ENCODE measurements at places on chromosomes 3 and 15. TPM values are rescaled to one million over a fixed set of nuclear protein-coding genes. Genes with fewer than 3 reads are reported as not detected.

DNA sequence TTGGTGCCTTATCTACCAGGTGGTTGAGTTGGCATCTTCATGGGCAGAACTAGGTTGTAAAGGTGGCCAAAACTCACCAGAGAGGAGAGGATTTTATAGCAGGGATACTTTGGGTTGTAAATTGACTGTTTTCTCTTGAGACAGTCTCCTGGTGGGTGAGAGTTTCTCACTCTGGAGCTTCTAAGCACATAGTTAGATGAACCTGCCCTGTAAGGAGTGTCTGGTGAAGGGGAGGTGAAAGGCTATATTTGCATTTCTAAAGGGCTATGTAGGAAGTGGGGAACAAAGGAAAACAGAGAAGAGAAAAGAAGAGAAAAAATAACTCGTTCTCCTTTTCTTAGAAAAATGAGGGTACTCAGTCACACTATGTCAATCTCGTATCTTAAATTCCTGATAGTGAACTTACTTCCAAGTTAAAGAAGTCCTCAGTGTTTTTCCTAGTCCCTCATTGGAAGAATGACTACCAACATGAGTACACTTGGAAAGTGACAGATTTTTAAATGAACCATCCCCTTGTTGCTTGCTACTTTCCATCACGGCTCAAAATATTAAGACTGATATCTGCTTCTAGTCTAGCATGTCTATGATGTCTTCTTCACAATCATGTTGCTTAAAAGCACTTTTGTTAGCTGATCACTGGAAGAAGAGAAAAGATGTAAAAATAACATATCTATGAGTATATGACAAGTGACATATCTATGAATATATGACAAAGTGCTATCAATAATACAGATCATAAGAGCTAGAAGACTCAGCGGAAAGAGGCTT, 113.8 kb upstream of the P2RY1 start:
- DNase-seq = no peak

DNA sequence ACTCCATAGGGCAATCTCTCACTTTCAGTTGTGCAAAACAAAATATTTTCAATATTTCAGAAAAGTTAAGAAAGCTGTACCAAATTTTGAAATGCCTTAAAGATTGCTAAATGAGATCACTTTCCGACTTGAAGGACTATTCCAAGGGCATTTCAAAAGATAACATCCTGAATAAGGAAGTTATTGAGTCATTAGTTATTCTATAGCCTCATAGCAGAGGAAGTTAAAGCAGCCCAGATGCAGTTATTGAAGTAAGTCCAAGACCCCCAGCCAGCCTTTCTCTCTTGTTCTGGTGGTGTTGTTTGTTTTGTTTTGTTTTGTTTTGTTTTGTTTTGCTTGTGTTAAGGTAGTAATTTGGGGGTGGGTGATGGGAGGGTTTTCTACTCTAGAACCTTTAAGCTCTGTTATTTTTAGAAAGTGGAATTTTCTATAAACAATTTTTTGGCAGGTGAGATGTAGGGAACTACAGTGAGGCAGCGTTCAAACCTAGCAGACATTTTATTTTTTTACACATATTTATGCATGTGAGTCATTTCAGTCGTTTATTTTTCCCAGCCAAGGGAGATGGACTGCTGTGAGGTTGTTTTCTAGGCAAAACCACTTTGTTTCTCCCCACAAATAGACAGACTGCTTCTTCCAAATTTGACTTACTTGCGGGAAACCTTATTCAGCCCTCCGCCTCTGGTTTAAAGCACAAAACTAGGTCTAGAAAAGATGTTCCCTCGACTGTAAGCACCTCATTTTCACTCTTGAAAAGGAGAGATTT, 216.3 kb upstream of the ARPP21 start:
- no peak for DNase-seq

DNA sequence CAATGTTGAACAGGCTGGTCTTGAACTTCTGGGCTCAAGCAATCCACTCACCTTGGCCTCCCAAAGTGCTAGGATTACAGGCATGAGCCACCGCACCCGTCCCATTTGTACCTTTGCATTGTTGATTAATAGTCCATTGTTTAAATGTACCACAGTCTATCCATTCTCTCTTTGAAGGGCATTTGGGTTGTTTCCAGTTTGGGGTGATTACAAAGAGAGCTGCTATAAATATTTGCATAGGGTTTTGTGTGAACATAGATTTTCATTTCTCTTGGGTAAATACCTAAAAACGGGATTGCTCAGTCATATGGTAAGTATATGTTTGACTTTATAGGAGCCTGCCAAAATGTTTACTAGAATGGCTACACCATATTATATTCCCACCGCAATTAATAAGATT, 13.7 kb upstream of the PTPRG start:
- DNase-seq = no peak

- DNase-seq = no peak
Observed at GRCh38 chr3:112448939-112449338, 50.3 kb downstream of the BTLA start.

DNA sequence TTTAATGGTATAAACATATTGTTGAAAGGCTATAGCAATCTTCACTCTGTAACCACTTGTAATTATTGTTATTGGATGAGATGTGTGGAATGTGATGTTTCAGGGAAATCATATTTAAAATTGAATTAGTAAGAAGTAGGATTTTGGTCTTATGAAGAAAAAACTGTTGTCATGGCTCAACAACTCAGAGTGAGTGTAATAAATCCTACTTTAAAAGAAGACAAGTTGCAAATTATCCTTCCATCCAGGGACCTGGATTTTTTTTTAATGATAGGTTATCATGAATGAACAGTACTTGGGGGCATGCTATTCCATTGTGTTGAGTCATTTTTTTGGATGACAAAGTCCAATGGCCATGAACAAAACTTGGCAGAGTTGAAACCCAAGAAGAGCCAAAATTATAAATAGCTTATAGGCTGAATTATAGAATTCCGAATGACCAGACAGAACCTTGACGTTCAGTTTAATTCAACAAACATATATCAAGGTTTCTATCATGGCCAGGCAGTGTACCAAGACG, 625.5 kb upstream of the ZNF717 start:
- no peak for DNase-seq

GRCh38 chr3:190534386-190534785, 20.5 kb downstream of the IL1RAP start:
- DNase-seq = no peak

DNA sequence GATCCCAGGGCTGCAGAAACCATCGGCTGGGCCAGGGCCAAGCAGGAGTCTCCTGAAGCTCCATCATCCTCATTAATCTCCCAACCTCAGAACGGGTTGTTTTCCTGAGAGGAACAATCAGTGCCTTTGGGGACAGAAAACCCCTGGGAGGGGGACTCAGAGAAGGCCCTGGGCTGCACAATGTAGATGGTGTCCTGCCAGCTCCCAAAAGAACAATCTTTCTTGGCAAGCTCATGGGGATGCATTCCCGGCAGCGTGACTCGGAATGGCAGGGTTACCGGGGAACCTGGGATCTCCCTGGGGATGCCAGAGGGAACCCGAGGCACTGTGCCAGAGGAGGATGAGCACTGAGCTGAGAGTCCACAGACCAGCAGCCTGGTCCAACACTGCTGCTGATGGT, 72.1 kb upstream of the ATP2B2 start:
- DNase-seq = no peak

DNA sequence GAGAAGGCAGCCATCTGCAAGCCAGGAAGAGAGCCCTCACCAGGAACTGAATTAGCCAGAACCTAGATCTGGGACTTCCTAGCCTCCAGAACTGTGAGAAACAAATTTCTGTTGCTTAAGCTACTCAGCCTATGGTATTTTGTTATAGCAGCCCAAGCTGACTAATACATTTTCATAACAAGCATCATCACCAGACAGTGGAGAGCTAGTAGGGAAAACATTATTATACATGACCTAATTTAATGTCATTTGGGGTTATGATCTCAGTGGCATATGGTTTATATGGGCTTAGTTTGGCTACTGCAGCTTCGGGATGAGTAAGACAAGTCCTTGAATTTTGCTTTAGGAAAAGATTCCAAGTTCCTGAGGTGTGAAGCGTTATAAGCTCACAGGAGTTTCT, 35.6 kb downstream of the LNP1 start:
- DNase-seq = no peak

- no peak for DNase-seq
Observed at GRCh38 chr3:150745832-150746231, 17.1 kb downstream of the SIAH2 start.

GRCh38 chr3:183733553-183733952, 36.0 kb downstream of the YEATS2 start:
- no peak for DNase-seq

GRCh38 chr15:35626571-35627318, 80.8 kb upstream of the DPH6 start:
- DNase-seq = no peak

- no peak for DNase-seq
Observed at GRCh38 chr3:123267821-123268220, 66.1 kb downstream of the SEC22A start.

DNA sequence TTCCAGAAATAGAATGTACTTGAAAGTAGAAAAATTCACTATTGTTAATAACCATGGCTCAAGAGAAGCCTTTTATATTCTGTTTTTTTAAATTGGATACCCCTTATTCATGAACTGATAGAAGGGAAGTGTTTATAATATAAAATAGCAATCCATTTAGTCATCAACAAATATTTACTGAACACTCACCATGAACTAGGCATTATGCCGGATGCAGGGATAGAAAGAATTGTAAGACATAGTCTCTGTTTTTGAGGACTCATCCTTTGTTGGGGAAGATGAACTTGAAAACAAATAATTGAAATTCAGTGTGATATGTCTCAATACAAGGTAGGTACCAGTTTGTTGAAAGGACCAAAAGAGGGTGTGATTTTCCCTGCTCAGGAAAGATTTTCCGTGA, 160.9 kb upstream of the SATB1 start:
- DNase-seq = no peak

DNA sequence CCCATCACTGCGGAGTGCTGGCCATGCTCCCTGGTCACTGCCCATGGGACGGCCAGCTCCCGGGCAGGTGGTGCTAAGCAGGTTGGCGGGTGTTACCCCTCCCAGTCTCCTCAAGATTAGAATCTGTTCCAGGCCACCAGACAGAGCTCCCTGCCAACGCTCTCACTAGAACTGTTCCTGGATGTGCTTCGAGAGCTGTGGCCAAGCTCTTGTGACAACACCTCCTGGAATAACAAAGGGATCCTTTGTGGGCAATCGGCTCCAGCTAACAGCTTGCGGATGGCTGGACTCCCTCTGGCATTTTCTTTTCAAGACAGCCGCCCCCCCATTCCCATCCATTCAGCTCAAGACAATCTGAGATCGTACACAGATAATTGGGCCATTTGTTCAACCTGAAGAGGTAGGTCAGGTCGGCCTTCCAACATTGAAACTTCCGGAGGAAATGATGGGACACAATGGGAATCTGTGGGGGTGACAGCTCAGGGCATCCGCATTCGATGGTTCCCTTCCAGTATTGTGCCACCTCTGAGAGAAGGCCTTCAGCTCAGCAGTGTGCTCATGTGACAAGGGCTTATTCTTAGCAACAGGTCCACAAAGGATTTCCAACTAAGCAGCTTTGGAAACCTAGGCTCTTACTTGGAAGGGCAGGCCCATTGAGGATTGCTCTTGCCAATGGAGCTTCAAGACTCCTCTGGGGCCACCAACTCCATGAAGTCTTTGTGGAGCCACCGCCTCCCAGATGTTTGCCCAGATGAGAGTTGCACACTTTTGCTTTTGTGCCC, 11.6 kb upstream of the EPHB3 start:
- no peak for DNase-seq

GRCh38 chr3:25960776-25961175, 170.9 kb downstream of the OXSM start:
- DNase-seq = no peak

- no peak for DNase-seq
Observed at GRCh38 chr15:91199511-91199910, 99.5 kb downstream of the SV2B start.

- no peak for DNase-seq
Observed at GRCh38 chr3:100171211-100171914, 57.1 kb upstream of the FILIP1L start.

DNA sequence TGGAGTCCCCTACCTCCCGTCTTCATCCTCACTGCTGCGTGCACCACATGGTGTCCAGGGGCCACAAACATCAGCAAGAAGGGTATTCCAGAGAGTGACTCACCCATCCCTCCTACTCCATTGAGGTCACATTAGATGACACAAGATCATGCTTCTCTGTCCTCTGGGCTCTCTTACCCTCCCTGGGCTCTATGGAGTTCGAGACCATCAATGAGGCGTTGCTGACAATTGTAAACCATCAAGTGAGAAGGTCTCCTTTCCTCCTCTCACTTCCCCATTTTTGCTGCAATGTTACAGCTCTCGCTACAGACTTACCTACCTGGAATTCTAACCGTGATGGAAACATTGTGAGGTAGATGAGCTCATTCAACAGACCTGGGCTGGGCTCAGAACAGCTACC, 51.7 kb downstream of the HMCES start:
- DNase-seq = no peak

- DNase-seq = no peak
Observed at GRCh38 chr3:5093731-5094130, 28.4 kb upstream of the ARL8B start.

DNA sequence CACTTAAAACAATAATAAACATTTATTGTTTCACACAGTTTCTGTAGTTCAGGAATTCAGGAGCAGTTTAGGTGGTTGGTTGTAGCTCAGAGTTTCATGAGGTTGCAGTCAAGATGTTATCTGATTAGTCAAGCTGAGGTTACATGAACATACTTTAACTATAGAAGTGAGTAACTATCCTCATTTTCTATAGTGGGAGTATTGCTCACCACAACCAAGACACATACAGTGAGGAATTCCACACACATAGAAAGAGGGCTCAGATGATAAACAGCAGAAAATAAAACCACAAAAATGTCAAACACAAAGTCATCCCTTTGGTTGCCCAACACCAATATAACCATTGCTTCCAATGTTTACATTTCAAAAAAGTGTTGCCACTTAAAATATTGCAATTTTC, 13.6 kb downstream of the SCN11A start:
- DNase-seq = no peak

DNA sequence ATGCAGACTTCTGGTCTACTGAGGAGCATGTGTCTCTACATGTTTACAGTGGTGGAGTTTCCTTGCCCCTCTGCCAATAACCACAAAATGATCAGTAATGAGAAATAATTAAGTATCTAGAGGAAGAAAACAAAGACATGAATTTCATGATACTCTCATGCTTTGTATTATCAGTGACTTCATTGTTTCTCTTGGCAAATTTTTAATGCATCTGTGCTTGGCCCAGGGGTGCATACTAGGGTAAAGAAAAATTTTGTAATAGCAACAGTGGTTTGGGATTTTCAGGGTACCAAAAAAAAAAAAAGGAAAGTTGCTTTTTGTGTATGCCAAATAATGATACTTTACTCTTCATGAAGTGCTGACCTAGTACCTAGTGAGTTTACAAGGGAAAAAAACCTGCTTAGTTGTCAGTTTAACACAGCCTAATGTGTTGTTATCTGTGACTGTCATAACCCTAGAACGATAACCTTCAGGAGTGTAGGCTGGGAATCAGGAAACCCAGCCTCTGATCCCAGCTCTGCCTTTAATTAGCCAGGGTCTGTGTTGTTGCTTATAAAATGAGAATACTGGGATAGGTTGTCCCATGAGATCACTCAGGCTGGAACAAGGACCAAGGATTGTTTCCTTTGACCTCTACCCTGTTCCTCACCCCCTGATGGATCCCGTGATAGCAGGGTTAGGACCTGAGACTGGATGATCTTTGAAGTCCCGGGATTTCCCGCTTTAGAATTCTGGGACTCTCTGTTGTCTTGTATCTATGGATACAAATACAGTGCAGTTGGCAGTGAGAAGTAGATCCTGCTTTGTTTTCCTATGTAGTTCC, 117.5 kb downstream of the CMSS1 start:
- DNase-seq = no peak

The WDR72 gene
- total RNA-seq = not detected

The C15orf61 gene
- total RNA-seq = 7.5 TPM

The GABRB3 gene
- total RNA-seq = 0.16 TPM

The ESYT3 gene
- 0.09 TPM for total RNA-seq

The PRSS50 gene
- total RNA-seq = not detected

The ONECUT1 gene
- total RNA-seq = not detected

The KLHL40 gene
- not detected for total RNA-seq
